Testis (tissue), 5 donors: ENCODE measurements at places on chromosomes 5 and 9.

GRCh38 chr5:88952996-88953643, 70.1 kb upstream of the MEF2C start:
- DNase-seq = no peak

DNA sequence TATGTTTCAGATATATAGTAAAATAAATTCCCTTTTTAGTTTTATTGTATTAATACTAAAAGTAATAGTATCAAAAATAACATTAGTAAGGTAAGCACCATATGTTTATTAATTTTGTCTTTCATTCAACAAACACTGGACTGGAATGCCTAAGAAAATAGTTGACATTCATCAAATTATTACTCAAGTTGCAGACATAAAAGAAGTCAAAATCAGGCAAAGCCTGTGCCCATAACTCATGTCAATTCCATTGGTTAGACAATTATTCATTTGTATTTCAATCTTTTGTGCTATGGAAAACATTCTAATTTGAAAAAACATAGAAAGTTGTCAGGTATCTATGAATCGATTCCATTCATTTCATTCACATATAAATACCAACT, 158.9 kb downstream of the CEMIP2 start:
- DNase-seq = no peak

- no peak for DNase-seq
Measured at GRCh38 chr5:80864109-80864508, 96.1 kb upstream of the RASGRF2 start.

GRCh38 chr9:18362901-18363685, 110.9 kb upstream of the ADAMTSL1 start:
- no peak for DNase-seq

- DNase-seq = no peak
Measured at GRCh38 chr9:122371846-122372245, 1.0 kb downstream of the PTGS1 start.

GRCh38 chr5:154284433-154284832, 93.9 kb downstream of the GALNT10 start:
- DNase-seq = no peak

DNA sequence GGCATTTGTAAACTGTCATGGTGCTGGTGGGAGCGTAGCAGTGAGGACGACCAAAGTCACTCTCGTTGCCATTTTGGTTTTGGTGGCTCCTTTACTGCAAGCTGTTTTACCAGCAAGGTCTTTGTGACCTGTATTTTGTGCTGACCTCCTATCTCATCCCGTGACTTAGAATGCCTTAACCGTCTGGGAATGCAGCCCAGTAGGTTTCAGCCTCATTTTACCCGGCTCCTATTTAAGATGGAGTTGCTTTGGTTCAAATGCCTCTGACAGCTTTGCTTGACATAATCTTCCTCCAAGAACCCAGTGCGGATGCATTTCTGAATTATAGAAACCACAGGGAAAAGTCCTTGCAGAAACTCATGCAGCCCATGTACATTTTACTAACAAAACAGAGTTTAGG, 3.9 kb upstream of the RASGRF2 start:
- no peak for DNase-seq

GRCh38 chr9:134171316-134172197, 7.2 kb upstream of the RNU6ATAC start:
- DNase-seq = peak; percentile 78
